ENCODE measurements at places on chromosomes 12 and 14. TPM values are rescaled to one million over a fixed set of nuclear protein-coding genes. Genes with fewer than 3 reads are reported as not detected.

DNA sequence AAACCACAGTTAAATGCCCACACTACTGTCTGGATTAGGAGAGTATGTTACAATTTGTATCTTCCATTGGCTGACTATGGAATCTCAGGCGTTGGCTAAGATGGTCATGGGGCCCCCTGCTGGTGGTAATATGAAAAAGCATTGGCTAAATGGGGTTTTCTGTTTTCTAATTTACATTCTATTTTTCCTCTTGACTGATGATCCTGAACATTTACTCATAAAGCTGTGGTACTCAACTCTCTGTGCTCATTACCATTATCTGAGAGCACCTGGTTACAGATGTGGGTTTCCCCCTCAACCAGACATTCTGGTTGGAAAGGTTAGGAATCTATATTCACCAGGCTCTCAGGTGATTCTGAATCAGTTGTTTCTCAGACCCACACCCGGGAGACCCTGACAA, 64.8 kb downstream of the WSCD2 start:
- H3K4me3 ChIP-seq = no peak overlapping the region
- H3K36me3 ChIP-seq = no peaks in the 10 kb centered on the region
- no peak overlapping the region for H3K27ac ChIP-seq
- no peaks in the 10 kb centered on the region for H3K27me3 ChIP-seq
- peaks cover 11% of the 10 kb centered on the region for H3K4me1 ChIP-seq

DNA sequence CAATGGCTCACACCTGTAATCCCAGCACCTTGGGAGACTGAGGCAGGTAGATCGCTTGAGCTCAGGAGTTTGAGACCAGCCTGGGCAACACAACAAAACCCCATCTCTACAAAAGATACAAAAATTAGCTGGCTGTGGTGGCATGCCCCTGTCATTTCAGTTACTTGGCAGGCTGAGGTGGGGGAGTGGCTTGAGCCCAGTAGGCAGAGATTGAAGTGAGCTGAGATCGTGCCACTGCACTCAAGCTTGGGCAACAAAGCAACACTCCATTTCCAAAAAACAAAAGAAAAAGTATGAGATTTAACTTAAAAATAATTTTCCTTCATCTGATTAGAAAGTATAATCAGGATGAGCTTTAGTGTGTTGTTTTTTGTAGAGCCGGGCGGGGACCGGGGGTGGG, 47.9 kb upstream of the BCAT1 start:
- DNase-seq = no peak
- H3K4me3 ChIP-seq = no peak overlapping the region
- no peaks in the 10 kb centered on the region for H3K36me3 ChIP-seq
- H3K27ac ChIP-seq = no peak overlapping the region
- no peaks in the 10 kb centered on the region for H3K27me3 ChIP-seq

- H3K27me3 ChIP-seq = no peaks in the 10 kb centered on the region
- H3K4me3 ChIP-seq = no peak overlapping the region
Observed at GRCh38 chr12:40734276-40734675, 42.0 kb downstream of the CNTN1 start.

GRCh38 chr14:93736378-93737014, 51.8 kb downstream of the PRIMA1 start:
- no peaks in the 10 kb centered on the region for H3K27me3 ChIP-seq
- no peak overlapping the region for H3K4me3 ChIP-seq
- no peaks in the 10 kb centered on the region for H3K36me3 ChIP-seq
- no peaks in the 10 kb centered on the region for H3K4me1 ChIP-seq

- no peak overlapping the region for H3K4me3 ChIP-seq
- no peaks in the 10 kb centered on the region for H3K36me3 ChIP-seq
- H3K27ac ChIP-seq = no peak overlapping the region
- no peaks in the 10 kb centered on the region for H3K27me3 ChIP-seq
- no peaks in the 10 kb centered on the region for H3K4me1 ChIP-seq
Observed at GRCh38 chr12:73815072-73815645, 722.5 kb upstream of the ATXN7L3B start.

- no peak overlapping the region for H3K27ac ChIP-seq
- DNase-seq = no peak
- no peaks in the 10 kb centered on the region for H3K4me1 ChIP-seq
- H3K27me3 ChIP-seq = peaks cover 27% of the 10 kb centered on the region
Observed at GRCh38 chr12:118741194-118741593, 240.1 kb upstream of the SRRM4 start.

DNA sequence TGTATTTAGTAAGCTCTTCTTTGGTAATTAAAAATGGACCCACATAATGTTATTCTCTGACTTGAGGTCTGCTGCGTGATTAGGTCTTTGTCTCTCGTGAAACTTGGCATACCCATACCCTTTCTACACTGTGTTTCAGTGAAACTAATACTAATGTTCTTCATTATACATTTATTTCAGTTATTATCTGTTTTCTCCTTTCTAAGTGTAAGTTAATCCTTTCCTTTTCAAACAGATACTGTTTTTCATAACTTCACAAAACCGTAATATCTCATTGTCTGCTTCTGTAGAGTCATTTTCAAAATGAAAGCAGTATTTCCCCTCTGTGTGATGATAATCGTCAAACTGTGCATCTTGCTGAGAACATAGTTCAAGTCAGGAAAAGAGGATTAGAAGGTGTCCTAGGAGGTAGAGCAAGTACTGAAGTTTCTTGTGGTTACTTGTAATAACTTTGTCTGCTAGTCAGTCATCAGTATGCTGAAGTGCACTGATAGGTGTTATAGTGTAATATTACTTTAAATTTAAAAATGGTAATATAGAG, 15.9 kb downstream of the PYROXD1 start:
- peaks cover 78% of the 10 kb centered on the region for H3K36me3 ChIP-seq
- no peaks in the 10 kb centered on the region for H3K27me3 ChIP-seq
- no peak overlapping the region for H3K4me3 ChIP-seq
- H3K27ac ChIP-seq = no peak overlapping the region

GRCh38 chr12:113413488-113413939, 8.7 kb upstream of the SDSL start:
- H3K4me3 ChIP-seq = no peak overlapping the region
- DNase-seq = no peak
- H3K4me1 ChIP-seq = no peaks in the 10 kb centered on the region
- no peaks in the 10 kb centered on the region for H3K36me3 ChIP-seq
- no peak overlapping the region for H3K27ac ChIP-seq
- H3K27me3 ChIP-seq = peaks cover 25% of the 10 kb centered on the region

DNA sequence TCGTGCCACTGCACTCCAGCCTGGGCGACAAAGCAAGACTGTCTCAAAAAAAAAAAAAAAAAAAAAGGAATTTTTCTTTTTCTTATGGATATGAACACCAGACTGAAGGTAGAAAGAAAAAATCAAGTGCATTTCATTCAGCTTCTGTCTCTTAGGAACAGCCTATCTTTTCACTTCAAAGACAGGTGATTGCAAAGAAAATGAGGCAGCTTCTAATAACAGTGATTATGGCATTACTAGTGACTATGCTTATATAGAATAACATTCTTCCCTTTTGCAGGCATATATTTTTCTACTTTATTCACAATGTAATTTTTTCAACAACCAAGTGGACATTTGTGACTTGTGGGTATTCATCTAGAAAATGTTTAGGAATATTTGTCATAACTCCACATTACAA, 295.5 kb upstream of the ATXN7L3B start:
- no peaks in the 10 kb centered on the region for H3K4me1 ChIP-seq
- H3K36me3 ChIP-seq = no peaks in the 10 kb centered on the region
- no peak overlapping the region for H3K4me3 ChIP-seq
- H3K27ac ChIP-seq = no peak overlapping the region
- DNase-seq = no peak

DNA sequence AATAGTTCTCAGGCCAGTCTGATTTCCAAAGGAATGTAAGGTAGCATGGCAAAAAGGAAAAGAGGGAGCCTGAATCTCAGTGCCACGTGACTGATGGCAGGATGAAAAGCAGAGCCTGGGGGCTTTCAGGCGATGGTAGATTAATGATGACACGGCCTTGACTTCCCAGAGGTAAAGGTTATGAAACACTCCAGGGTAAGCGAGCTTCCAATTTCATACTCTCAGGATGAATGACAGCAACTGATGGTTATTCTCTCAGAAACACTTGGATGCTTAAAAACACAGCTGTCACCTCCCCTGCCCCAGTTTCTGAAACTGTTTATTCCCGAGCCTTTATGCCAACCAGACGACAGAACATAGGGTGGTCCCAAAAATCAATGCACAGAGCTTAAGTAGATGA, 28.8 kb downstream of the GDF11 start:
- H3K4me1 ChIP-seq = no peaks in the 10 kb centered on the region
- no peaks in the 10 kb centered on the region for H3K27me3 ChIP-seq
- no peak overlapping the region for H3K27ac ChIP-seq
- no peak for DNase-seq
- peaks cover 30% of the 10 kb centered on the region for H3K36me3 ChIP-seq

GRCh38 chr14:89702073-89702875, 252.3 kb downstream of the EFCAB11 start:
- no peaks in the 10 kb centered on the region for H3K27me3 ChIP-seq
- H3K4me3 ChIP-seq = peak overlapping the region; percentile 73
- no peaks in the 10 kb centered on the region for H3K36me3 ChIP-seq
- H3K4me1 ChIP-seq = peaks cover 15% of the 10 kb centered on the region
- H3K27ac ChIP-seq = peak overlapping the region; percentile 86

DNA sequence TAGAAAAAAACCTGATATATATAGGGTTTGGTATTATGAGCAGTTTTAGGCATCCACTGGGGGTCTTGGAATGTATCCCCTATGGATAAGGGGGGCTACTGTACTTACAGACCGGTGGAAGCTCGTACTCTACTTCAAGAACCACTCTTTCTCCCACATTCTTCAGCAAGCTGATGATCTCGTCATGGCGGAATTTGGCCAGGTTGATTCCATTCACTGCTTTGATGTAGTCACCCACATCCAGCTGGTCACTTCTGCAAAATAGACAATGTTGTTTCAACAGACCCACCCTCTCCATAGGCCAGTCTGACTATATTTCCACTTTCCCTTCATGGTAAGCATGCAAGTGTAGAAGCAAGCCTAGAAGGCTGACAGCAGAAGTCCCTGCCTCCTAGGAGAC, 139.9 kb downstream of the GRIP1 start:
- no peak for DNase-seq
- no peaks in the 10 kb centered on the region for H3K27me3 ChIP-seq
- H3K4me3 ChIP-seq = no peak overlapping the region
- no peaks in the 10 kb centered on the region for H3K36me3 ChIP-seq

GRCh38 chr14:27134200-27134599, 536.4 kb upstream of the NOVA1 start:
- DNase-seq = no peak
- H3K4me1 ChIP-seq = no peaks in the 10 kb centered on the region
- no peak overlapping the region for H3K27ac ChIP-seq
- no peaks in the 10 kb centered on the region for H3K27me3 ChIP-seq
- no peak overlapping the region for H3K4me3 ChIP-seq

DNA sequence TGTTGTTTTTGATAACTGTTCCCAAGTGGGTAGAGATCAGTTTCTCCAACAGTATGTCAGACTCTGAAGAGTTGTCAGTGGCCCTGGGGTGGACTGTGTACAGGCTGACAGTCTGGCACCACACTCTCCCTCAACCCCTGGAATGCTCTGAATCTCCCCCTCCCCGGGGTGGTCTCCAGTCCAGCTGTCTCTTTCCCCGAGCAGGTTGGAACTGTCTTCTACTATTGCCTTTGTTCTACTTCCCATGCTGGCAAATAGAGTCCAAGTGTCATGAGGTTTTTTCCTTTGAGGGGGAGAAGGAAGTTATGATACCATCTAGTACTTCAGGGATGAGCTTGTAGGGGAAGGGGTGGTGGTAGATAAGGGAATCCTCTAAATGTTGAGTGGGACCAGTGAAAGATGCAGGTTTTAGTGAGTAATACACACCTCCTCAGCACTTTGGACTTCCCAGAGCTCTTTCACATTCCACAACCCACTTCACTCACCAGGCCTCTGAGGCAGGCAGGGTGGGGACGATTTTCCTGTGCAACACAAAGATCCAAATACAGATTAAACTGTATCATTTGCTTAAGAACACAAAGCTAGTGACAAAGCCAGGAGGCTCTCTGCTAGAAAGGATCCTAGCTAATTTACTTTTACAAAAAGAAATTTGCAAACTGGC, 170.7 kb upstream of the GZMB start:
- no peak for DNase-seq
- no peaks in the 10 kb centered on the region for H3K27me3 ChIP-seq
- peaks cover 33% of the 10 kb centered on the region for H3K4me1 ChIP-seq
- no peak overlapping the region for H3K4me3 ChIP-seq
- peak overlapping the region; percentile 41 for H3K27ac ChIP-seq

GRCh38 chr14:31414190-31414833, 6.0 kb downstream of the HEATR5A start:
- peaks cover 68% of the 10 kb centered on the region for H3K4me1 ChIP-seq
- H3K27me3 ChIP-seq = no peaks in the 10 kb centered on the region
- no peaks in the 10 kb centered on the region for H3K36me3 ChIP-seq
- H3K27ac ChIP-seq = no peak overlapping the region

DNA sequence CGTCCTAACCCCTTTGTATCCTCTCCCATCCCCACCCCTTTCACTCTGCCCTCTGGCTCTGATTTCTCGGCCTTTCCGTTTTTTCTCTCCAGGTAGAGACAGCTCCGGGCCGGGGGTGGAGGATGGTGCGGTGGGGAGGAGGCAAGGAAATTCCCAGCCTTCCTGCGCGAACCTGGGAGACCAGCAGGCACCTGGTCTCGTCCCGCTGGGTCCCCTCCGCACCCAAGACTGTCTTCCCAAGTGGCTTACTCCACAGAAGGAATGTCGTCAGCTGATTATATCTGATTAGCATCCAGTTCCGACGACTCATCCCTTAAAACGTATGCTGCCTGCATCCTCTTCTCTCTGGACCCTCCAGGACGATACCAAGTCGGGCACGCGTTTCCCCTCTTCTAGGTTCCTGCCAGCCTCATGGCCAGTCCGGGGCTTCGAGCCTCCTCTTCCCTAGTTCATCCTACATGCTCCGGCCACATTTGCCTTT, 42.2 kb upstream of the CAPRIN2 start:
- no peaks in the 10 kb centered on the region for H3K36me3 ChIP-seq
- peak overlapping the region; percentile 76 for H3K4me3 ChIP-seq
- H3K4me1 ChIP-seq = peaks cover 22% of the 10 kb centered on the region
- H3K27ac ChIP-seq = no peak overlapping the region

DNA sequence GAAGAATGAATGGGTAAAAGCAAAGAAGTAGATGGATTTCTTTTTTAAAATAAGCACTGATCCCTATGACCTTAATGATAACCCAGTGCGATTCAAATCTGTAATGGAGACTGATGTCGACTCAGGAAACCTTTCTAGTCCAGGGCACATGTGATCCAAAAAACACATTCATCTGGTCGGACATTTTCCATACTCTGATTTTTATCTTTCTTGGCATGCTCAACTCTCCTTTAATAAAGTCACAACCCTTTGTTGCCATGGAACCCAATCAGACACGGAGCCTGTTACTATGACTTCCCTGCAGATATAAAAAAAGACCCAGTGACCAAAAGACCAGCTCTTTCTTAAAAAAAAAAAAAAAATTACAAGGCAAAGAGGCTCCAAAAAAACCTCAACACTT, 27.9 kb downstream of the TMCC3 start:
- peaks cover 23% of the 10 kb centered on the region for H3K4me1 ChIP-seq
- H3K4me3 ChIP-seq = peak overlapping the region; percentile 43
- H3K27ac ChIP-seq = peak overlapping the region; percentile 25
- no peak for DNase-seq
- H3K36me3 ChIP-seq = no peaks in the 10 kb centered on the region

- H3K27me3 ChIP-seq = no peaks in the 10 kb centered on the region
- DNase-seq = no peak
- H3K4me1 ChIP-seq = peaks cover 31% of the 10 kb centered on the region
Observed at GRCh38 chr12:31474751-31475150, 116.2 kb downstream of the DENND5B start.

The GLI1 gene
- 0.93 TPM for total RNA-seq

The TNFAIP2 gene
- total RNA-seq = 40.1 TPM

Data from left ventricle myocardium inferior (tissue), 1 donor.